ENCODE measurements at places on chromosomes 13 and 19. TPM values are rescaled to one million over a fixed set of nuclear protein-coding genes. Genes with fewer than 3 reads are reported as not detected.

Gene PABPC3
- total RNA-seq = under 0.01 TPM

Gene ZNF490
- total RNA-seq = 8.7 TPM

Gene CELF5
- total RNA-seq = not detected

DNA sequence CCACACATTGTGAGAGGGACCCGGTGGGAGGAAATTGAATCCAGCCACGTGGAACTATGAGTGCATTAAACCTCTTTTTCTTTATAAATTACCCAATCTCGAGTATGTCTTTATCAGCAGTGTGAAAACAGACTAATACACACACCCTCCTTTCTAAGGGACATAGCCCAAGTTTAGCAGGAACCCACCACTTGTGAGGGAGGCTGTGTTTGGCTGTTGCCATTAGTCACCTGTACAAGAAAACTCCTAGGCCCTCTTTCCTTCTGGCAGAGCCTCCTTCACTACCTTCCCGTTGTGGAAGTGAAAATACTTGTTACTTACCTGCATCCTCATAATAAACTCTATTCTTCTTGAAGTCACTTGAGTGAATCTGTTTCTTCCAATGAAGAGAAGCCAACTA is 76.3 kb upstream of the FARP1 start:
- DNase-seq = no peak

GRCh38 chr13:106445996-106446395 is 89.5 kb downstream of the EFNB2 start:
- DNase-seq = no peak

DNA sequence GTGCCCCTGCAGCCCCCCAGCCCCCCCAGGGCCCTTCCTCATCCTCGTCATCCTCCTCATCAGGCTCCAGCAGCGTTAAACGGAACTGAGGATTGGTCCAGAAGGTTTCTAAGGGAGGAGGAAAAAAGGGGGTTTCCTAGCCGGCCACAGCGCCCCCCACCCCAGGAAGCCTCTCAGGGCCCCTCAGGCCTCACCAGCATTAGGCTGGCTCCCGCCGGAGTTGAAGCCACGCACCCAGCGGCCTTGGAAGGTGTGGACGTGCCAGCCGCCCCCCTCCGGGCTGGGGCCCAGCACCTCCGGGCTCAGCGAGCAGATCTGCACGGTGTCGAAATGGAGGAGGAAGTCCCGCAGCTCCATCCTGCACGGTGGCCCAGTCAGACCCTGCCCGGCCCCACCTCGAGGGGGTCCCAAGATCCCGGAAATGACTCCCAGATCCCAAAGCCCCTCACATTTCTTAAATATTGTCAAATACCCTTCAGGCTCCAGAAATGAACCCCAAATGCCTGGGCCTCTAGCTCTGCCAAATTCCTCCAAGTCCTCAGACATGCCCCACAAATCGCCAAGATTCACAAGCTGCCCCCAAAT is 6.9 kb downstream of the CAPN12 start:
- no peak for DNase-seq
